Stimulated activated CD8-positive, alpha-beta memory T cell treated with anti-CD3 and anti-CD28 coated beads, Interleukin-4, amount 100 ng/mL, for 48 hours (primary cell): ENCODE measurements at places on chromosomes 2 and 18.

DNA sequence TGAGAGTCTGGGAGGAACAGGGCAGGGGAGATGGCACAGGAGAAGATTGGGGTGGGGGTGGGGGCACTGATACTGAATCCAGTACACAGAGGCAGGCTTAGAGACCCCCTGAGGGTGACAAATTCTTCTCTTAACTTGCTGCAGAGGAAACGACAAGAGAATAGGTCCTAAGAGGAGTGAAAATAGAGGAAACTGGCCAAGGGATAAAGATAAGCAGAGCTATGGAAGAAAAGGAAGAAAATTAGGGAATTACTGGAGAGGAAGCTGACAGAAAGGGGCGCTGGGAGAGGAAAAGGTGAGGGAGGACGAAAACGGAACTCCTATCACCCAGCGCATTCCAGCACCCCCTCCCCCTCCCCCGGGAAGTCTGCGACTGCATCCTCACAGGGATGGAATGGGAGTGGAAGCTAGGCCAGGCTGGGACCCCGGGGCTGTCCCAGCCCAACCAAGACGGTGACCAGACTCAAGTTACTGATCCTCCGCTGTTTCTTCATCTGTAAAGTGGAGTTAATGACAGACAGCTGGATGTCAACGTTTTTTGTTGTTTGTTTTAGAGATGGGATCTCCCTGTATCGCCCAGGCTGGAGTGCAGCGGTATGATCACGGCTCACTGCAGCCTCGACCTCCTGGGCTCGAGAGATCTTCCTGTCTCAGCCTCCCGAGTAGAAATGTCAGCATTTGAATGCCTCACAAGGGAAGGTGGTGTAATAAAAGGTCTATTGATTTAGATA is 2.6 kb upstream of the EMX1 start:
- DNase-seq: no peak

DNA sequence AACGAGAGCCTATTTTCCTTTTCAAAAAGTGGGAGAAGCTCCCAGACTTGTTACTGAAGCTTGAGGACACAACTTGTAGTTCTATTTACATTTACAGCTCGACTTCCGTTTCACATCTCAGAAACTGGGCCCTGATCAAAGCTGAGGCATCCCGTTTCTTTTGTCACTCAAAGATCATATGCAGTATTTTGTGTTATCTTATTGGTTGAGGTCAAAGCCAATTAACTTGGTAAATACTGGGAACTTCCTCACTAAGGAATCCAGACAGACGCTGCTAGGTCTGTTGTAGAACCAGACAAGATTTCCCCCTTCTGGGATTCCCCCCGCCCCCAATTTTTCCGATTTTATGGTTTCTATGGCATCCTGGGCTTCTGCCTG is 50.3 kb downstream of the TSN start:
- DNase-seq: no peak

GRCh38 chr2:29218550-29219125 is 103.4 kb downstream of the CLIP4 start:
- DNase-seq: no peak

DNA sequence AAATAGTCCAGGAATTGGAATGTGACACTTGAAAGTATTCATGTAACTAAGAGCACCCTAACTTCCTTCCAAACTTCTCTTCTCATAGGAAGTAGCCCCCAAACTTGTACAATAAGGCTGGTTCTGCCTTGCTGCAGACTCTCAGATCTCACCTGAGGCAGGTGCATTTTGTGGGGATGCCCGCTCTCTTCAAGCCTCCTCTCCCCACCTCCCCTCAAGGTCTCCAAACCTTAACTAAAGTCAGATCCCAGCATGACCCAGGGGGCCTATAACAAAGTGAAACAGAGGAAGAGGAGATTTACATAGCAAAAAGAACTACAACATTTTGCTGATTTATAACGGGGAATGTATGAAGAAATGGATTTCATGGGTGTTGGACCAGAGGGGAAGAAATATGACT is 23.6 kb downstream of the CDKL4 start:
- DNase-seq: no peak

DNA sequence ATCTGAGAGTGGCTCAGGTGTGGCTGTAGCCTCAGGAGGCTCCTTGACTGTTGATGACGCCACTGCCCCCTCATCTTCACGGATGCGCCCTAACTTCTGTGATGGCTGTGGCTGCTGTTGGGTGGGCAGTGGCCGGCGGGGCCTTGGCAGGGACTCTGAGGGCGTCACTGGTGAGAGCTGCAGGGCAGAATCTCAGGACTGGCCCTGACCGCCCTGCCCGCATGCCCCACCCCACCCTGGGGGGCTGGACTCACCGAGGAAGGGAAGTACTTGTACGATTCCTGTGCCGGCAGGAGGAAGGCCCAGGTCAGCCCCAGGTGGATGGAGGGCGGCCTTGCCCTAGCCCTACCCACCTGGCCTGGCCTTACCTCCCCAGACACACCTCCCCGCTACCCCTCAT is 2.4 kb downstream of the CXXC1 start:
- DNase-seq: no peak

DNA sequence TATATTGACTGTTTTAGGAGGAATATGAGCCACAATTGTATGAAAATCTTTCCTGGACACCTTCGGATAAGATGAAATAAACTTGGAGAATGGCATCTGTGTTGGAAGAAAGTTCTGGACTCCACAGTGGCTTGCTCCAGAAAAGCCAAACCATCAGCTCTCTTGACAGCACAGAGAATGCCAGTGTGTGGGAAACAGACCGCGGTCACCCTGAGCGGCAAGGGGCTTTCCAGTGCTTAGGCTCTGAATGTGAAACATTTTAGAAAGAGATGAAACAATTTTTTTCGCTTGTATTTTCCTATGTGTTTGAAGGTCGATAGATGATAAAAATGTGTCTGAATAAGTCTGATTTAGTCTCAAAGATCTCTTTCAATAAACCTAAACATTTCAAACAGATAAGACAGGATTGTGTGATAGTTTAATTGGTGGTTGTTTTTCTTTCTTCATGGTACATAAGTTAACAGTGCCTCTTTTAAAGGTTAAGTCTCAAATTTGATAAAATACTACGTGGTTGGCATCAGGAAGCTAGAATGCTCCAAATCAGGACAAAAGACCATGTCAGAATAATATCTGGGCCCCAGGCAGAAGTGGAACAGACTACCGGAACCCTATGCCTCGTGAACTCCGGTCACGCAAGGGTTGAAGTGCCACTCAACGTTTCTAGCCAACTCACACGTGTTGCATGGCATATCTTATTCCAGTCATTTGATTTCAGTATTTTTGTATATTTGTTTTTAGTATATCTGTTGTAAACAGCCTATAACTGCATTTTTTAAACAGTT is 28.9 kb downstream of the PTGR3 start:
- no peak for DNase-seq

DNA sequence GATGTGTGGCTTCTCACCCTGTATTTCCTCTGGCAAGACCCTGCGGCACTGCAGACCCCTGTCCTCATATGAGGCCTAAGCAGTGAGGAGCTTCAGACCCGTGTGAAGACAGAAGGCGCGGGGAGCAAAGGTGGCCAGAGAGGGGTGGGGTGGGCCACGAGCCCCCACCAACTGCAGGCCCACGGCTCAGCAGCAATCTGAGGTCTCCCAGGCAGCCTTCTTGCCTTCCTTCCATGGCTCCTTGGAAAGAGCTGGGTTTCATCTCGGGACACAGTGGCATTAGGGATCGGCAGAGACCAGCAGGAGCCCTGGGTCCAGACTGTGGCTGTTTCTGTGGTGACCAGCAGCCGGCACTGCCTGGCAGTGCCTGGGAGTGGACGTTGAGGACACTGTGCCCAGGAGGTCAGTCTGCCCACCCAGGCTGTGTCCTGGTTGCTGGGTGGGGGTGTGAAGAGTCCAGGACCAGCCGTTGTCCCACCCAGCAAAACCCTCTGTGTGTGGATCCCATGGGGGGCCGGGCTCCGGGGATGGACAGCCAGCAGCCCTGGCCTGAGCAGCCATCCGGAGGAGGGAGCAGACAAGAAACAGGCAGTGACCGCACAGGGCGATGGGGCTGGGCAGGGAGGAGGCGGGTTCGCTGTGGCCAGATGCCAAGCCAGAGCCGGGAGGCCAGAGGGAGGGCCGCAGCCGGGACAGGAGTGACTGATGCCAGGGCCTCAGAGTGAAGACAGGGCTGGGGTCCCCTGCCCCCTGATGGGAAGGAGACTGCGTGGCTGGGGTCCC is 73.8 kb downstream of the RRM2 start:
- DNase-seq: no peak

GRCh38 chr2:111687911-111688310 is 196.1 kb downstream of the ANAPC1 start:
- no peak for DNase-seq

- no peak for DNase-seq
Measured at GRCh38 chr18:11020877-11021414, 128.4 kb downstream of the PIEZO2 start.

- DNase-seq: no peak
Measured at GRCh38 chr2:205898744-205899143, 187.2 kb downstream of the INO80D start.

- no peak for DNase-seq
Measured at GRCh38 chr18:34794348-34794747, 84.2 kb downstream of the DTNA start.

- DNase-seq: no peak
Measured at GRCh38 chr18:22975508-22975907, 42.4 kb downstream of the RBBP8 start.

DNA sequence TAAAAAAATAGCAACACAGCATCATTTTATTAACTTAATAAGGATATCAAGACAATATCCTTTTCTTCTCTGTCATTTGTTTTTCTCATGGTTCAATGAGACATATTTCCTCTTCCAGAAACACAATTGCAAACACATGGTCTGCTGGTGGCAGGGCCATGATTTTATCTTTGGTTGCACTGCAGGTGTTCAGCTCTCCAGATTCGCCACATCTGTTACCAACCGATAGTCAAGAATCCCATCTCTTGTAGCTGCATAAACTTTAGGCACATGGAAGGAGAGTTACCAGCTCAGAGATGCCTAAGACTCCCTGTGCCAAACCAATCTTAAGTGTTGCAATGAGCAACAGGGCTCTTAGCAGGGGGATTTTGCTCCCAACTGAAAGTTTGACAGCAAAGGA is 1303.2 kb upstream of the CELF4 start:
- DNase-seq: no peak

- DNase-seq: no peak
Measured at GRCh38 chr2:240124651-240125030, 11.5 kb downstream of the COPS9 start.

GRCh38 chr2:123692121-123692520 is 333.0 kb upstream of the CNTNAP5 start:
- no peak for DNase-seq

- no peak for DNase-seq
Measured at GRCh38 chr18:59685501-59685900, 11.7 kb downstream of the CCBE1 start.

DNA sequence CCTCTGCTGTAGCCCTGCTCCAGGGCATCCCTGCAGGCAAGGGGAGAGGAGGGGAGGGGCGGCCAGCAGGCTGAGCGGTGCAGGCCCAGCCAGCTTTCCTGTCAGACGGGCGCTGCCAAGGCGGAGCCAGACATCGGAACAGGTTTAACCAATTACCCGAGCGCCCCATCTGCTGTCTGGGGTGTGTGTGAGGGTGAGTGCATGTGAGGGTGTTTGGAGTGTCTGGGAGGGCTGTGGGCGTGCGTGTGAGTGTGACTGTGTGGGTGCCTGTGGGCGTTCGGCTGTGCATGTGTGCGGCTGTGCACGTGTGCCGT is 20.0 kb downstream of the EMX1 start:
- DNase-seq: no peak

- DNase-seq: no peak
Measured at GRCh38 chr2:64939332-64939917, 49.8 kb upstream of the SLC1A4 start.

DNA sequence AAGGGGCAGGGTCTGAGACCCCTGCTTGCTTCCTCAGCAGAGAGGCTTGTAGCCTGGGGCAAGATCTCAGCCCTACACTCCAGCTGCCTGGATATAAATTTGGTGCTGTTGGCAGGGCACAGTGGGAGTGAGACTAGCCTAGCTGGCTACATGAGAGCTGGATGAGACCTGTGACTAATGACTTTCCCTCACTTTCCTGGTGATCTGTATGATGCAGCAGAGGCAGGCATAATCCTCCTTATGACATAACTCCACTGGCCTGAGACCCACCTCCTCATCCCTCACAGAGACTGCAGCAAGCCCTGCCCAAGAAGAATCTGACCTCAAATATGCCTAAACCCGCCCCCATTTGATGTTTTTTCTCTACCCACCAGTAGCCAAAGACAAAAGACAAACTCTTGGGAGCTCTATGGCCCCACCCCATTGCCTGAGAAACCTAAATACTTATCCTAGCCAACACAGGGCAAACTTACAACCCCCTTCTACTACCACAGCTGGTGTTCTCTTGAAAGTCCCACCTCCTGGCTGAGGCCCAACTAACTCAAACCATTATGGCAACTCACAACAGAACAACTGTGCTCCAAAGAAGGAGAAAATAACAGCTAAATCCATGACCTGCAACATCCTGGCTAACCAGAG is 102.7 kb downstream of the NR4A2 start:
- DNase-seq: no peak

DNA sequence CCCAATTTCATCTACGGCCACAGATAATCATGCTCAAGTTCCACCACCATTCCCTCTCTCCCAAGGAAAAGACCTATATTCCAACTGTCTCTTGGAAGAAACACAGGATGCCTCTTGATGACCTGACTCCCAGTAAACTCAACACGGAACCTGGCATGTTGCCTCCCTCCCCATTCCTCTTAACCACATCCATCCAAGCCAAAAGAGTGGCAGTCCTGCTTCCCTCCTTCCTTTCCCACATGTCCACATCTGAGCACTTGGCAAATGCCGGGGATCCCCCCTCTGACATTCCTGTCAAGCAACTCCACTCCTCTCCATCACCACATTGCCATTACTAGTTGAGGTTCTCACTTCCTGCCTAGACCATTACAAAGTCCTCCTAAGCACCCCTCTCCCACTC is 49.4 kb downstream of the PID1 start:
- no peak for DNase-seq

DNA sequence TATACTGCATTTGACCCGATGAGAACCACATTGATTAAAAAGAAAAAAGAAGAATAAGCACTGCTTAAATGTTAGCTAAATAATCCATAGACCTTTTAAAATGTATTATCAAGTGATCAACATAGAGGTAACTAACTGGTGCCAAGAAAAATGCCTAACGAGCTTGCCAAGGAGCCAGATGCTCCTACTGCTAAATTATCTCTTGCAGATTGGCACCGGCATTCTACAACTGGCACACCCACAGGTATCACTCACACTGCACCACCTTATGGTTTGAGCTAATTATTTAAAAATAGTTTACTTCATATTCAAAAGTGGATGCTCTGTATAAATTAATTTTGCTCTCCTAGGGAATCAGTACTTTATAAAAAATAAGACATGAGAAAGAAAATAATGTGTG is 341.6 kb upstream of the CDH7 start:
- DNase-seq: no peak
